ENCODE measurements at places on chromosomes 6 and 20.

DNA sequence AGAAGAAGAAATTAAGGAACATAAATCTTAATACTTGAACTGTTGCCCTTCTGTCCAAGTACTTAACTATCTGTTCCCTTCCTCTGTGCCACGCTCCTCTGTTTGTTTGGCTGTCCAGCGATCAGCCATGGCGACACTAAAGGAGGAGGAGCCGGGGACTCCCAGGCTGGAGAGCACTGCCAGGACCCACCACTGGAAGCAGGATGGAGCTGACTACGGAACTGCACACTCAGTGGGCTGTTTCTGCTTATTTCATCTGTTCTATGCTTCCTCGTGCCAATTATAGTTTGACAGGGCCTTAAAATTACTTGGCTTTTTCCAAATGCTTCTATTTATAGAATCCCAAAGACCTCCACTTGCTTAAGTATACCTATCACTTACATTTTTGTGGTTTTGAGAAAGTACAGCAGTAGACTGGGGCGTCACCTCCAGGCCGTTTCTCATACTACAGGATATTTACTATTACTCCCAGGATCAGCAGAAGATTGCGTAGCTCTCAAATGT, 17.1 kb downstream of the IRF4 start:
- no peak overlapping the region for H3K27ac ChIP-seq
- no peaks in the 10 kb centered on the region for H3K27me3 ChIP-seq

GRCh38 chr6:110523451-110524021, 47.1 kb upstream of the SLC22A16 start:
- H3K4me3 ChIP-seq: no peak overlapping the region
- peaks cover 9% of the 10 kb centered on the region for H3K27me3 ChIP-seq
- no peak for DNase-seq
- no peaks in the 10 kb centered on the region for H3K36me3 ChIP-seq
- no peak overlapping the region for H3K27ac ChIP-seq

DNA sequence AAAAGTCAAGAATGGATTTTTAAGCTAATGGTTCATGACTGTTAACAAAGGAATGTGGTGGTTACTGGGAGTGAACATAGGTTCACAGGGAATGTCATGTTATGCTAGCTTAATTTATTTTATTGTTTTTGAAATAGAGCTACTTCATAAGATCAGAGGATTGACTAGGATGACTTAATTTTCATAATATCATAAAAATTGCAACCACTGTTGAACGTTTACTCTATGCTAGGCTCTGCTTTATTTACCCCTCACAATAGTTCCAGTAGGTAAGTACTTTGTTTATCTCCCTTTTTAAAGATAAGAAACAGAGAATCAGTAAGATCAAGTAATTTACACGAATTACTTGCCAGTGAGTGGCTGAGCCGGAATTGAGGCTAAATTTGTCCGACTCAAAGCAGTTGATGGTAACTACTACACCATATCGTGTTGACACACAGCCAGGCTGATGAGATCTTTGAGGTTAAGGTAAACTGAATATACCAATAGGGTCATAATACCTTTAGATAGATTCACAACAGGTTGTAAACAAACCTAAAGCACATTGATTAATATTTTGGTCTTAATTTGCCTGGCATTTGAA, 194.6 kb upstream of the CITED2 start:
- H3K4me1 ChIP-seq: peaks cover 5% of the 10 kb centered on the region
- no peak for DNase-seq
- H3K4me3 ChIP-seq: no peak overlapping the region
- no peak overlapping the region for H3K27ac ChIP-seq

DNA sequence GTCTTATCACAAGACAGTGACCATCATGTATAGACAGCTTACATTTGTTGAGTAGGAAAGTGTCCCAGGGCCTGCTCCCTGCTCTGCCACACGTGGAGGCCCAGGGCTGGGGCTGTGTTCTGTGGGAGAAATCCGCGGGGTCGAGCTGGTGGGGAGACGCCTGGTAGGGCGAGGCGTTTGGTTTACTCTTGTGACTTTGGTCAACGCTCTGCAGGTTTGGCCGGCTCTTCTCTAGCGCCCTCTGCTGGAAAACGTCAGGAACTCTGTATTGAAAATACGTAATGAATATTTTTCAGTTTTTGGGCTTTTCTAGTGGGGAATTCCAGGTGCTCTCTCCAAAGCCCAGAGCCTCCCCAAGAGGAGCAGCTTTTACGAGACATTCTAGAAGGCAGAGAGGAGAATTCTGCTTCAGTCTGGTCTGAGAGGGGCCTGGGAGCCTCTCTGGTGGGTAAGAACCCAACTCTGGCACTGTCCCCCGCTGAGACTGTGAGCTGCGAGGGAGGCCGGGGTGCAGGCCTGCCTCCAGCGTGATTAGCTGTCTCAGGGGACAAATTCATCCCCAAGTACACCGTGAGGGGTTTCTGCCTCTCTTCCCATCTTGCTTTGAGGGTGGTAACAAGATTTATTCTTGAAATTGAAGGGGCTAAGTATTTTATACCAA, 112.6 kb upstream of the RALGAPA2 start:
- peaks cover 8% of the 10 kb centered on the region for H3K27me3 ChIP-seq
- H3K27ac ChIP-seq: no peak overlapping the region
- H3K36me3 ChIP-seq: no peaks in the 10 kb centered on the region
- H3K4me3 ChIP-seq: no peak overlapping the region

GRCh38 chr6:47502920-47503319, 25.3 kb downstream of the CD2AP start:
- H3K4me1 ChIP-seq: peaks cover 15% of the 10 kb centered on the region
- H3K27me3 ChIP-seq: no peaks in the 10 kb centered on the region
- no peak for DNase-seq
- peaks cover 26% of the 10 kb centered on the region for H3K36me3 ChIP-seq
- no peak overlapping the region for H3K27ac ChIP-seq
- H3K4me3 ChIP-seq: no peak overlapping the region

DNA sequence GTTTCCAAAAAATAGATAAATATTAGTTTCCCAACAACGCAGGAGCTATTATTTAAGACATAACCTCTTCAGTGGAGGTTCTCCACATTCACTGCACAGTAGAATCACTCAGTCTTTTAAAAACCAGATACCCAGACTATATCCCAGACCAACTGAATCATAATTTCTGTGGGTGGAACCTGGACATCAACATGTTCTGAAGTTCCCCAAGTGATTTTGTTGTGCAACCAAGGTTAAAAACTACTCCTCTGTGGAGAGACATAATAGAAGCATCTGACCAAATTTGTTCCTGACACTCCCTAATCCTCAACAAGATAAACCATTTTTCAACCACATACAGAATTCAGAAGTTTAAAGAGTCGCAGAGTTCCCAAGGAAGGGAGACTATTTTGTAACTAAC, 42.3 kb downstream of the STK38 start:
- H3K4me3 ChIP-seq: no peak overlapping the region
- peaks cover 5% of the 10 kb centered on the region for H3K4me1 ChIP-seq
- no peak for DNase-seq
- H3K27ac ChIP-seq: no peak overlapping the region
- peaks cover 47% of the 10 kb centered on the region for H3K36me3 ChIP-seq

- H3K27ac ChIP-seq: no peak overlapping the region
- no peaks in the 10 kb centered on the region for H3K4me1 ChIP-seq
- H3K4me3 ChIP-seq: no peak overlapping the region
- H3K27me3 ChIP-seq: peaks cover 12% of the 10 kb centered on the region
These were observed 96.1 kb upstream of the RIN2 start for GRCh38 chr20:19661717-19662636.

GRCh38 chr6:40721271-40721952, 134.2 kb upstream of the LRFN2 start:
- no peak for DNase-seq
- H3K4me3 ChIP-seq: no peak overlapping the region
- H3K4me1 ChIP-seq: peaks cover 4% of the 10 kb centered on the region
- no peaks in the 10 kb centered on the region for H3K36me3 ChIP-seq
- peaks cover 6% of the 10 kb centered on the region for H3K27me3 ChIP-seq
- no peak overlapping the region for H3K27ac ChIP-seq

- no peaks in the 10 kb centered on the region for H3K27me3 ChIP-seq
- H3K4me3 ChIP-seq: no peak overlapping the region
- peaks cover 6% of the 10 kb centered on the region for H3K36me3 ChIP-seq
- DNase-seq: peak; percentile 28
- H3K27ac ChIP-seq: peak overlapping the region; percentile 78
These were observed 5.7 kb upstream of the ZNF217 start for GRCh38 chr20:53599378-53599777.

DNA sequence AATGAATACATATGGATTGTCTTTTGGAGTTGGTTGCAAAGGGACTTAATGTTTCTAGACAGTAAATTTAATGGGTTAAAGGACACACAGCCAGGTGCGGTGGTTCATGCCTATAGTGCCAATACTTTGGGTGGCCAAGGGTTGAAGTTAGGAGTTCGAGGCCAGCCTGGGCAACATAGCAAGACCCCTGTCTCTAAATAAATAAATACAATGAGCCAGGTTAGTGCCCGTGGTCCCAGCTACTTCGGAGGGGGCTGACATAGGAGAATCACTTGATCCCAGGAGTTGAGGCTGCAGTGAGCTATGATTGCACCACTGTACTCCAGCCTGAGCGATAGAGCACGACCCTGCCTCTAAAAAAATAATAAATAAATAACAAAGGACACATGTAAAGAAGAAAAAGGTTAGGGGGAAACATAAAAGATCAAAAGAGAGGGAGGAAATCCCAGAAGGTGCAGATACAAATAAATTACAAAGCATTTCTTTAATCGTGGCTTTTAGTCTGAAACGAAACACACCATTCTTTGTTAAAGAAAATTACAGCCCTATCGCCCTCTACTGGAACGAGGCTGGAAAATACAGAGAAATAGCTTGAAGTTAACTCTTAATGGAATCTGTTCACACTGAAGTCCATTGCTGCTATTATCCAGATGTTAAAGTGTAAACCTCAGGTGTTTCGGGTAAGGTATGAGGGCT, 42.6 kb upstream of the SCML4 start:
- peaks cover 4% of the 10 kb centered on the region for H3K4me1 ChIP-seq
- H3K36me3 ChIP-seq: peaks cover 9% of the 10 kb centered on the region
- no peak overlapping the region for H3K4me3 ChIP-seq
- H3K27ac ChIP-seq: peak overlapping the region; percentile 5
- no peaks in the 10 kb centered on the region for H3K27me3 ChIP-seq

GRCh38 chr6:142187209-142187608, 40.1 kb downstream of the VTA1 start:
- H3K27me3 ChIP-seq: no peaks in the 10 kb centered on the region
- H3K4me1 ChIP-seq: peaks cover 2% of the 10 kb centered on the region
- peaks cover 15% of the 10 kb centered on the region for H3K36me3 ChIP-seq
- no peak overlapping the region for H3K4me3 ChIP-seq
